Thyroid gland (tissue), 4 donors: ENCODE measurements at places on chromosomes 4 and X. TPM values are rescaled to one million over a fixed set of nuclear protein-coding genes. Genes with fewer than 3 reads are reported as not detected.

The LNX1 gene
- 41.3 TPM for total RNA-seq

The SMARCA1 gene
- total RNA-seq = 70.3 TPM

The CDKL2 gene
- 14.1 TPM for total RNA-seq

The AKAP14 gene
- total RNA-seq = not detected

- no peak overlapping the region for H3K4me3 ChIP-seq
- no peaks in the 10 kb centered on the region for H3K27me3 ChIP-seq
- no peak for DNase-seq
Measured at GRCh38 chr4:86280246-86280645, 79.6 kb downstream of the MAPK10 start.

DNA sequence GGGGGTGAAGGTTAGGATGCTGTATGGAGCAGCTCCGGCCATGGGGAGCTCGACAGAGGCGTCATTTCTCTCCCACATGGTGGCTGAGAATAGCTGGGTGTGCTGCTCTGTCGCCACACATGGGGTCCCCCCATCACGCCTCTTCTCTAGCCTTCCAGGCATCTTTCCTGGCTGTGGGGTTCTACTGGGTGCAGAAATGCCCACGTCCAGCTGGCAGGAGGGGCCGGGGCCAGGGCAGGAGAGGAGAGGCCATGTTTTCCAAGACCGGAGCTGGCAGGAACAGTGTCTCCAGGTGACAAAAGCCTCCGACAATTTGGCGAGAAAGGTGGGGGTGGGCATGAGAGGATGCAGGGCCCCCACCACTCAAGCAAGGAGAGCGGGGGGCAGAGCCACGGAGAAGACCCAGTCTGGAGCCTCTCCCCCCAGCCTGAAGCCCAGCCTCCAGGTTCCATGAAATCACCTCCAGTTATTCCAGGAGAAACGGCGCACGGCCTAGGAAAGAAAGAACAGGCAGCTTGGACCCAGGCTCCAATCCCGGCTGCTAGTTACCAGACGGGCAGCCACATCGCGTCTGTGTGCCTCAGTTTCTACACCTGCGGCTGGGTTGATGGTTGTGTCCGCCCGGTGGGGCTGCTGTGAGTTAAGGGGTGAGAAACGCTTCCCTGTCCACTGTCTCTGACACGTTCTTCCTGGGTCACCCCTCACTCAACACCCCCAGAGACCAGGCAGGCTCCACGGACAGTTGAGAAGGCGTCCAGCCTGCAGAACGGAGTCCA is 27.4 kb upstream of the SPON2 start:
- no peak overlapping the region for H3K4me3 ChIP-seq
- H3K36me3 ChIP-seq = no peaks in the 10 kb centered on the region
- no peak overlapping the region for H3K27ac ChIP-seq
- no peaks in the 10 kb centered on the region for H3K27me3 ChIP-seq
- peaks cover 7% of the 10 kb centered on the region for H3K4me1 ChIP-seq

DNA sequence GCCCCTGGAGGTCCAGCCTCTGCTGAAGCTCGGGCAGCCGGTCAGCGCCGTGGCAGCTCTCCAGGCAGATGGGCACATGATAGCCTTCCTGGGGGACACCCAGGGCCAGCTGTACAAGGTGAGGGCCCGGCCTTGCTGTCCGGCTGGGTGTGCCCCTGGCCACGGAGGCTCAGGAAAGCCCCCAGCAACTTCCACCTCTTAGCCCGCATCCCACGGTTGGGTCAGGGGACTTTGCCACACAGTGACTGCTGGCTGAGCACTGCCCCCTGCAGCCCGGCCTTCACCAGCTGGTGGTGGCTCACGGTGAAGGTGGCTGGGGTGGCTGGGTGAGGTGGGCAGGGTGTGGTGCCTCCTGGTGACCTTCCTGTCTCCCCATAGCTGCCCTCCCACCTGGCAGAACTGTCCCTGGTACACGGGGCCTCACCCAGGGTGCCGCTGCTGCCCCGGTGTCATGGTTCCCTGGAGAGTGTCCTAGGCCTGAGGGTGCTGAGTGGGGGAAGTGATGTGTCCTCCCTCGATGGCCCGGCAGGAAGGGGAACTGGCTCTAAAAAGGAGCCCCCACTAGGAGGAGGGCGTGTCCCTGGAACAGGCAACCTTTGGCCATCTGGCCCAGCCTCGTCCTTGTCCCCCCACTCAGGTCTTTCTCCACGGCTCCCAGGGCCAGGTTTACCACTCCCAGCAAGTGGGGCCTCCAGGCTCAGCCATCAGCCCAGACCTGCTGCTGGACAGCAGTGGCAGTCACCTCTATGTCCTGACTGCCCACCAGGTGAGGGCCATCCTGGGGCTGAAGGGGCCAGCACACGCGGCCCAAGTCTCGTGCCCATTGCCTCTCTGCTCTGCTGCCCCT is 4.5 kb downstream of the PLXNB3 start:
- H3K36me3 ChIP-seq = no peaks in the 10 kb centered on the region
- H3K4me3 ChIP-seq = no peak overlapping the region
- no peak for DNase-seq
- H3K4me1 ChIP-seq = no peaks in the 10 kb centered on the region
- H3K27me3 ChIP-seq = no peaks in the 10 kb centered on the region
- H3K27ac ChIP-seq = no peak overlapping the region

The BANK1 gene
- total RNA-seq = 19.7 TPM

The SLC4A4 gene
- total RNA-seq = 64.8 TPM

- H3K27ac ChIP-seq = no peak overlapping the region
- H3K27me3 ChIP-seq = no peaks in the 10 kb centered on the region
- no peak overlapping the region for H3K4me3 ChIP-seq
- H3K4me1 ChIP-seq = peaks cover 6% of the 10 kb centered on the region
Measured at GRCh38 chr4:109820563-109820962, 5.0 kb downstream of the GAR1 start.

The ACSL4 gene
- total RNA-seq = 40.6 TPM

- no peak overlapping the region for H3K27ac ChIP-seq
- peaks cover 12% of the 10 kb centered on the region for H3K4me1 ChIP-seq
Measured at GRCh38 chrX:72026341-72027023, 105.2 kb downstream of the RTL5 start.

The PDGFRA gene
- 42.3 TPM for total RNA-seq

GRCh38 chr4:62676962-62677361 is 1476.8 kb downstream of the ADGRL3 start:
- no peaks in the 10 kb centered on the region for H3K27me3 ChIP-seq
- no peak overlapping the region for H3K27ac ChIP-seq

The AR gene
- total RNA-seq = 10.9 TPM

GRCh38 chr4:113094802-113095201 is 45.3 kb downstream of the ANK2 start:
- H3K27ac ChIP-seq = no peak overlapping the region
- no peak overlapping the region for H3K4me3 ChIP-seq
- H3K36me3 ChIP-seq = no peaks in the 10 kb centered on the region

GRCh38 chr4:132123870-132124623 is 1025.0 kb upstream of the PCDH10 start:
- no peaks in the 10 kb centered on the region for H3K36me3 ChIP-seq
- H3K27ac ChIP-seq = no peak overlapping the region
- no peak for DNase-seq
- H3K4me3 ChIP-seq = no peak overlapping the region

DNA sequence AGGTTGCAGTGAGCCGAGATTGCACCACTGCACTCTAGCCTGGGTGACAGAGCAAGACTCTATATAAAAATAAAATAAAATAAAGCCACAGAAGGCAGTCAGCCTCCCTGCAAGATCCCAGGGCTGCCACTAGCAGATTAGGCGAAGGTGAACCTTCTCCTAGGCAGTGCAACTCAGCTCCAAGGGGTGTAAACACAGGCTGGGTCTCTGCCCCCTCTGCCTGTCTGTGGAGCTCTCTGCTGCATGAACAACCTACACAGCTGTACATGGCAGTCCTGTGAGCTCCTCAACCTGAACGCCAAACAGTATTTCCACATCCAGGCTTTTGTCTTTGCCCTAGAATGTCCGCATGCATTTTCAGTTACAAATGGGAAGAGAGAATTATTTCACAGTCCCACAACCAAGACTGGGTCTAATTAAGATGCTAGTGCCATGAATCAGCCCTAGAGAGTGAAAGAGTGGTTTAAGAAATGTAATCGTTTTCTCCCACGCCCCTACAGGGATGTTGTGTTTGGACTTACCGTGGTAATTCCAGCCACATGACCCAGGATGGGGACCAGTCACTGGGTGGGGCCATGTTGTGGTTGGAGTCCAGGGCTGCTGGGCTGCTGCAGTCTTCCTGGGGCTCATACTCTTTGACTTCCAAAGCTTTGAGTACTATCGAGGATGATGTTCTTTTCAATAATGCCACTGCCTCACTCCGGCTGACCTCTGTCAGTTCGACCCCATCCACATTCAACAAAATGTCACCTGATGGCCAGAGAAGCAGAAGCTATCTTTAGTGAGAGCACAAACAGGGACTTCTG is 99.0 kb downstream of the FIP1L1 start:
- no peak for DNase-seq
- no peak overlapping the region for H3K27ac ChIP-seq
- H3K4me3 ChIP-seq = no peak overlapping the region
- H3K27me3 ChIP-seq = no peaks in the 10 kb centered on the region

DNA sequence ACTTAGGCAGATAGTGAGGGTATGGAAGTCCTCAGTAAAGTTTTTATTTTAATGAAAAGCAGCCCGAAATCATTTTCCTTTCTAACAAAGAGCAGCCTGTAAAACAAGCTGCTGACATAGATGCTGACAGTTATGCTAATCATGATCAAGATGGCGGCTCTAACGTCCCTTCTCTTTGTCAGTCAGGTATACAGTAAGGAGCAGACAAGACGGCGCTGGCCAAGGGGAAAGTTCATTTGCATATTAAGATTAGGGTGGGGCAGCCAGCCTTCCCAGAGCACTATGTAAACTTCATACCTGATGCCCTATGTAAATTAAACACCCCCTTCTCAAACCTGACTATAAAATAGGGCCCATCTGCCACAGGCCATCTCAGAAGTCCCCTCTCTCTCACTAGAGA is 76.9 kb downstream of the MAGEB10 start:
- H3K27ac ChIP-seq = no peak overlapping the region
- no peak overlapping the region for H3K4me3 ChIP-seq
- no peak for DNase-seq
- no peaks in the 10 kb centered on the region for H3K4me1 ChIP-seq

DNA sequence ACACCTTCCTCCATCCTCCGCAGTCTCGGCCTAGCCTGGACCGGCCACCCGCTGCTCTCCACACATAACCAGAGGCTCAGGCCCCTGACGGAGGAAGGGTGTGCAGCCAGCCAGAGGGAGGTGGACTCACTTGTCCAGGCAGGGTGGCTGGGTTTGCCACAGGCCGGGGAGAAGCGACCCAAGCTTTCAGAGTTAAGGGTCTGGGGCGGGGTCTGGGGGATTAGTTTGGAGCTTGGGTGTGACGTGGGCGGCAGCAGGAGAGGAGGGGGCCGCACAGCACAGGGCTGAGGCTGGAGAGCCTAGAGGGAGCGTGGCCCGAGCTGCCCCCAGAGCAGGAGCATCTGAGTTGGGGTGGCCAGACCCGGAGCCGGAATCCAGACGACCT is 22.4 kb upstream of the CPLX1 start:
- no peak overlapping the region for H3K4me3 ChIP-seq
- H3K27ac ChIP-seq = no peak overlapping the region
- no peaks in the 10 kb centered on the region for H3K27me3 ChIP-seq
- peaks cover 26% of the 10 kb centered on the region for H3K36me3 ChIP-seq
- no peak for DNase-seq

- no peak overlapping the region for H3K4me3 ChIP-seq
- no peak overlapping the region for H3K27ac ChIP-seq
- DNase-seq = no peak
Measured at GRCh38 chr4:7959078-7959477, 19.4 kb upstream of the AFAP1 start.

GRCh38 chr4:93827272-93827947 is 1.1 kb upstream of the ATOH1 start:
- H3K4me3 ChIP-seq = no peak overlapping the region
- no peak overlapping the region for H3K27ac ChIP-seq
- peaks cover 35% of the 10 kb centered on the region for H3K27me3 ChIP-seq
- no peak for DNase-seq
- no peaks in the 10 kb centered on the region for H3K36me3 ChIP-seq

DNA sequence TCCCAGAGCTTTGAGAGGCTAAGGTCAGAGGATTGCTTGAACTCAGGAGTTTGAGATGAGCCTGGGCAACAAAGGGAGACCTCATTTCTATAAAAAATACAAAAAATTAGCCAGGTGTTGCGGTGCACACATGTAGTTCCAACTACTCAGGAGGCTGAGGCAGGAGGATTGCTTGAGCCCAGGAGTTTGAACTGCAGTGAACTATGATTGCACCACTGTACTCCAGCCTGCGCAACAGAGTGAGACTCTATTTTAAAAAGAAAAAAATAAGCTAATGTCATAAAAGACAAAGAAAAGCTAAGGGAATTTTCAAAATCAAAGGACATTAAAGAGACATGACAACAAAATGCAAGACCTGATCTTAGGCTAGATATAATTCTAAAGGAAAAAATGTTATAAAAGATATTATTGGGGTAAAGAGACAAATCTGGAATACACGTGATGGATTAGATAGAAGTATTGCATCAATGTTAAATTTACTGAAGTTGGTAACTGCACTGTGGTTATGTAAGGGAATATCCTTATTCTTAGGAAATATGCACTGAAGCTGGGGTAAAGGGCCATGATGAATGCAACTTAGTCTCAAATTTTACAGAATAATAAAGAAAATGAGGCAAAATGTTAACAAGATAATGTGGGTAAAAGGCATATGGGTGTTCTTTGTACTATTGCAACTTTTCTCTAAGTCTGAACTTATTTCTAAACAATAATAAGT is 75.2 kb downstream of the SPRY1 start:
- no peak overlapping the region for H3K27ac ChIP-seq
- DNase-seq = no peak
- no peaks in the 10 kb centered on the region for H3K36me3 ChIP-seq

The ATP8A1 gene
- total RNA-seq = 238 TPM

The RRH gene
- total RNA-seq = not detected

The UGDH gene
- 40.1 TPM for total RNA-seq

The CFP gene
- 1.5 TPM for total RNA-seq

GRCh38 chr4:123555807-123556273 is 159.2 kb downstream of the SPRY1 start:
- no peaks in the 10 kb centered on the region for H3K27me3 ChIP-seq
- DNase-seq = no peak
- H3K27ac ChIP-seq = peak overlapping the region; percentile 69
- H3K4me3 ChIP-seq = no peak overlapping the region

GRCh38 chr4:24265989-24266388 is 318.4 kb downstream of the DHX15 start:
- no peak overlapping the region for H3K27ac ChIP-seq
- no peak overlapping the region for H3K4me3 ChIP-seq
- no peaks in the 10 kb centered on the region for H3K36me3 ChIP-seq
- peaks cover 18% of the 10 kb centered on the region for H3K4me1 ChIP-seq
